Activated T-cell treated with anti-CD3 and anti-CD28 coated beads for 24 hours (primary cell): ENCODE measurements at places on chromosomes 12 and 14.

DNA sequence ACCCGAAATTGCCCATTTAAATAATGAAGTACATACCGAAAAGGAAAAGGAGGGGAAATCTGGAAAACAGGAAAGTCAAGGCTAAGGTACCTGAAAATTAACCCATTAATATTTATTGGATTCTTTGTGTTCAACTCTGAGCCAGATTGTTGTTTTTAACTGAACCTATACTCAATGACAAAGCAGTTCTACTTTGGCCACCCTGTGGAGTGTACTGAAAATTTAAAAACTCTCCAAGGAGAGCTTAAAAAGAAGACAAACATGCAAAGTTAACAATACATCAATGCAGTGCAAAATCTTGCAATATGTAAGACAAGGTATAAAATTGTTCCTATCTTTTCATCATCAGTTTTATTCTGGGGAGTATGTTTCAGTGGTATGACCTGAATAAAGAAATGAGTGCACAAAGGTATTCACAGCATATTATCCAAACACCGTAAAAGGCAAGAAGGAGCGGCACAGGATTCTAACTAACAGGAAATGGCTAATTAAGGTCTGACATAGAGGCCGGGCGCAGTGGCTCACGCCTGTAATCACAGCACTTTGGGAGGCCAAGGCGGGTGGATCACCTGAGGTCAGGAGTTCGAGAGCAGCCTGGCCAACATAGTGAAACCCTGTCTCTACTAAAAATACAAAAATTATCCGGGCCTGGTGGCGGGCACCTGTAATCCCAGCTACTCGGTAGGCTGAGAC is 1.7 kb downstream of the USP44 start:
- DNase-seq, result no peak

- DNase-seq, result no peak
Observed at GRCh38 chr14:105271224-105271890, 23.0 kb downstream of the BTBD6 start.

- DNase-seq, result no peak
Observed at GRCh38 chr12:53267306-53267998, 647 bp upstream of the ESPL1 start.

DNA sequence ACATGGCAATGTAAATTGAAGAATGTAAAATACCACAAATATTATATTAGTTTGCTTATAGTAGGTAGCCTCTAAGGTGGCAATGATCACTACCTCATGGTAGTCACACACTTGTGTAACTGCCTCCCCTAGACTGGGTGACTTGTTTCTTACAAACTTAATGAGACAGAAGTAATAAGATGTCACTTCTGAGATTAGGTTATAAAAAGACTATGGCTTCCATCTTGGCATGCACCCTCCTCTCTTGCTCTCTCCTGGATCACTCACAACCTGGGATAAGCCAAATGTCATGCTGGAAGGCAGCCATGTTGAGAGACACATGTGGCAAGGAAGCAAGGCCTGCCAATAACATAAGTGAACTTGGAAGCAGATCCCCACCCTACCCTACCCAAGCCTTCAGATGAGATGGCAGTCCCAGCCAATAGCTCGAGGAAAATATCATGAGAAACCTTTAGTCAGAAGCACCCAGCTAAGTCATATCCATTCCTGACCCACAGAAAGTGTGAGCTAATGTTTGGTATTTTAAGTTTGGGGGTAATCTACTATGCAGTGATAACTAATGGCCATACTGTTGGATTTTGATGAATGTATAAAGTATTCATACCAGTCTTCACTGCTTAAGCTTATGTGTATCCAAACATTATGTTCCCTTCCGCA is 43.3 kb downstream of the PPP1R12A start:
- no peak for DNase-seq

DNA sequence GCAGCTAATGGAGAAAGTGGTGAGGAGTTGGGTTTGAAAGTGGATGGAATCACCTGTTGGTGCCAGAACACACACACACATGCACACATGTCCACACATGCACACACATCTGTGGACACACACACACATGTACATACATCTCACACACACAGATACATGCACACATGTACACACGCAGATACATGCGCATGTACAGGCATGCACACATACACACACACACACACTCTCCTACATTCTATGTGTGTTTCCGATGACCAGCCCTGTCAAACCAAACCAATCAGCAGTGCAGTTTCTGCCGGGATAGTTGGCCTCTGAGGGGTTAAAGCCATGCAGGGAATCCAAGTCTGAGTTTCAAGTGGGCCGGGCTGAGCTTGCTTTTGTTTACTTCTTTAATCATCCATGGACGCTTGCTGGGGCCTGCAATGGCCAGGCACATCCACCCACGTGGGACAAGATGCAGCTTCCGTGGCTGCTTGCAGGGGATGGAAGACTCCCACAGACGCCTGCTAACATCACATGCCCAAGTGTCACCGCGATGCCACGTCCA is 52.5 kb downstream of the GALNT9 start:
- no peak for DNase-seq

DNA sequence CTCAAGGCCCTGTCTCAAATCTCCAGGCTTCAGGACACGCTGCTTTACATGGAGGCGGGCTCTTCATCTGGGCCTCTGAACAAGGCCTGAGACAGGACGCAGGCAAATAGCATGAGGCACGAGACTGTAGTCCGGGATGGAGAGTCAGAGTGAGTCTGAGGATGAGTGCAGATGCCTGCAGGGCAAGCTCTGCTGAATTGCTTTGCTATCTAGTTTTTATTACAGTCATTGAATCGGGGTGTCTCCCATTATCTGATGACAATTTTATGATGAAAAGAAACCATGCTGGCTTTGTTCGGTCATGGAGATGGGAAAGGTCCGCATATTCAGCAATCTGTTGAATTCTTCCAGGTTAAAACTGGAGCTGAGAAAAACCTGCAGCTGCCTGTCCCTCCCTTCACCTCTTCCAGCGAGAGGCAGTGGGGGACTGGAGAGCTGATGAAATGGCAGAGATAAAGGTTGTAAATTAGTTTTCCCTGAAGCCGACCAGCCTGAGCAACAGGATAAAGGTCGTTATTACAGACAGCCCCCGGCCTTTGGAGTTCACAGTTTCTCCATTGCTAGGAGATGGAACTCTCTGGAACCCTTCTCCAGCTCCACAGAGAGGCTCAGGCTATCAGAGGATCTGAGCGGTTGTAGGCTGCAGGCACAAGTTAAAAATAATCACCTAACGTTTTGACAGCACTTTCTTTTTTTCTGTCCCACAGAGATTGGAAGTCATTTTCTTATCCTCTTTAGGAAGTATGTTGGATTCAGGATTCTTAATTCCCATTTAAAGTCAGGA is 1.3 kb upstream of the ADGRD1 start:
- DNase-seq, result no peak

- DNase-seq, result no peak
Observed at GRCh38 chr12:49917788-49918173, 14.1 kb upstream of the FAIM2 start.

- no peak for DNase-seq
Observed at GRCh38 chr14:105012171-105012985, 8.5 kb downstream of the CDCA4 start.

- no peak for DNase-seq
Observed at GRCh38 chr12:27922531-27923139, 49.9 kb downstream of the PTHLH start.

GRCh38 chr12:125381373-125381772 is 316.1 kb downstream of the AACS start:
- DNase-seq, result no peak
